ENCODE measurements at places on chromosomes 11 and 22. TPM values are rescaled to one million over a fixed set of nuclear protein-coding genes. Genes with fewer than 3 reads are reported as not detected.
A peak's percentile ranks its signal among the peaks of the same experiment; 100 is the strongest.

- no peak for DNase-seq
Observed at GRCh38 chr11:75113030-75113429, 16.4 kb upstream of the OR2AT4 start.

- no peak for DNase-seq
Observed at GRCh38 chr11:11458485-11458884, 105.4 kb upstream of the CSNK2A3 start.

DNA sequence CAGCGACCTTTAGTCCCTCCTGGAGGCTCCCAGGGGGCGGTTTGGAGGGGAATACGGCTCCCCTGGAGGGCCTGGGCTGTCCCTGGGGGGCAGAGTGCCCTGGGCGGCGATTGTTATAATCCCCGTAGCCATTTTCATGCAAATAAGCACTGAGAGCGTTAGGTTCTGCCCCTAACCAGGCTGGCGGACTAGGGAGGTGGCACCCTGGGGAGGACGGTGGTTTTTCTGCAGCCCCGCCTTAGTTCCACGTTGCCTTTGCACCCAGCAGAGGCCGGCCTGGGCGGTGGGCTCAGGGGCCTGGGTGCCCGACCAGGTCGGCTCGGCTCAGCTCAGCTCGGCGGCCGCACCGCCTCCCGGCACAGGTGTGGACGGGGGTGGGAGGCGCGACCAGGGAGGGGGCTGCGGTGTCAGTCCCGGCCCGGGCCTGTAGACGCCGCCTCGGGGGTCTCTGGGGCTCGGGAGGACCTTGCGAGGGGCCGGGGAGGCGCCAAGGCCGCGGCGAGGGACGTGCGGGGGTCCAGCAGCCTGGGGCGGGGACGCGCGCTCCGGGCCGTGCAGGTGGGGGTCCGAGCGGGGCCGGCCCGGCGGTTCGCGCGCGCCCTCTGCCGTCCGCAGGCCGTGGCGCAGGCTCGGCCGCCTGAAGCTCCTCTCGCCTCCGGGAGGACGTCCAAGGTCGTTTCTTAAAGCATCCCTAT lies 2.3 kb upstream of the DUSP8 start:
- no peak for DNase-seq

BTG4 gene
- total RNA-seq, result 0.24 TPM

- DNase-seq, result no peak
Observed at GRCh38 chr11:2213890-2214526, 42.4 kb upstream of the TH start.

MS4A1 gene
- 2.5 TPM for total RNA-seq

DNA sequence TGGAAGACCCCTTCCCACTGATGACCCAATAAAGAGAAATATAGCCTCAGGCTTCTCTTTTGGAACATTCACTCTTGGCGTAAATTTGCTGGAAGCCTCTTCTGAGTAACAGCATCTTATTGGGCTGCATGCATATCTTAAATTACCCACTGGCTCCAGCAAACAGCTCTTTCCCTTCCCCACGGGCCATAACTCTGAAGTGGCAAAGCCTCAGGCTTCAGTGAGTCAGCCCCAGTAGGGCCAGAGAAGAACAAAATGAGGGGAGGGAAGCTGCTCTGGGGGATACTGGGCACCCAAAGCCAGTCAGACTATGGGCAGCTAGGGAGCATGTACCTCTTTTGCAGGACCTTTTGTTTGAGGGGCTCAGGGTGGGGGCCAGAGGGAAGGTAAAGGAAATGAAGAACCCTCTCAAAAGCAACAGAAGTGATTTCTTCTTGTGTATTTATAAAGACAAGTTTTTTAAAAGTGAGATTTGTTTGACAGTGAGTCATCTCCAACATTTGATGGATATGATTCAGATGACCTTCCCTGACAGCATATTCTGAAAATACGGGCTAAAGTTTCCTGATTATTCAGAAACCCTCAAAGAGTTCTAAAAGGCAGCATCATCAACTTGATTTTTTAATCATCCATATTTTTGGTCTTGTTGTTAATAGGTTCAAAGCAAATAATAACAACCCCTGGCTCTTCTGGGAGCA lies 203.4 kb downstream of the KIF18A start:
- DNase-seq, result no peak

DNA sequence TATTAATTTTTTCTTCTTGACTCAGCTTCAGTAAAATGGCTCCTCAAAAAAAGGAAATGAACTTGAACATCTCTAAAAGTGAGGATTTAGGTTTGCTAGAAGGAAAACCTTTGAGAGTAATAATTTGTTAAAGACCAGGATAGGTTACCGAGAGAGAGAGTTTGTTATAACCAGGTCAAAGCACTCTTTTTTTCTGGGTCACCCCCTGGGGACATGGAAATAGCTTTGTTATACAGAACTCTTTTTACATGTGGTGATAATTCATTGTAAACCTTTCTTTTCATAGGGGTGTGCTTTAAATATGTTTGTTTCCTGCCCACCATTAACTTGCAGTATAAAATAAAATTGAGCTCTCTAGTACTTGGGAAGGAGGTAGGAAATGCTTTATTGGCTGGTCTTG lies 47.7 kb downstream of the DNAJC24 start:
- DNase-seq, result no peak

TOMT gene
- not detected for total RNA-seq

- peak; percentile 95 for DNase-seq
Observed at GRCh38 chr11:6419009-6419631, at the start of gene APBB1. Gene APBB1 (minus strand): TSS chr11:6419094. CDS start chr11:6411347, 7,747 bp downstream.

IL17REL gene
- not detected for total RNA-seq

DNA sequence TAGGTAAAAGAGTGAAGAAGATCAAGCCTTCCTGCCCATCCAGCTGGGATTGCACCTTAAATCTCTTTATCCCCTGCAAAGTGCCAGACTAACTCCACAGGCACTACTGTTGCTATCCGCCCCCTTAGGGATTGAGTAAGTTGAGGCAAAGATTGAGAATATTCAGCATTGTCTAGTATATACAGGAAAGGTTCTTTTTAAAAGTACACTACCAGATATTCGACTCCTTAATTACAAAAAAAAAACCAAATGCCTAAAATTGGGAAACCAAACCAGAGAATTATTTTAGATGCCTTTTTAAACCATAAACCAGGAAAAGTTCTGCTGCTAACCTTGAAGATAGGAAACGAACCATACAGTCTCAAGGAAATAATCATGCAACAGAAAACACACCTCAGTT lies 11.5 kb downstream of the SERPIND1 start:
- no peak for DNase-seq

DNA sequence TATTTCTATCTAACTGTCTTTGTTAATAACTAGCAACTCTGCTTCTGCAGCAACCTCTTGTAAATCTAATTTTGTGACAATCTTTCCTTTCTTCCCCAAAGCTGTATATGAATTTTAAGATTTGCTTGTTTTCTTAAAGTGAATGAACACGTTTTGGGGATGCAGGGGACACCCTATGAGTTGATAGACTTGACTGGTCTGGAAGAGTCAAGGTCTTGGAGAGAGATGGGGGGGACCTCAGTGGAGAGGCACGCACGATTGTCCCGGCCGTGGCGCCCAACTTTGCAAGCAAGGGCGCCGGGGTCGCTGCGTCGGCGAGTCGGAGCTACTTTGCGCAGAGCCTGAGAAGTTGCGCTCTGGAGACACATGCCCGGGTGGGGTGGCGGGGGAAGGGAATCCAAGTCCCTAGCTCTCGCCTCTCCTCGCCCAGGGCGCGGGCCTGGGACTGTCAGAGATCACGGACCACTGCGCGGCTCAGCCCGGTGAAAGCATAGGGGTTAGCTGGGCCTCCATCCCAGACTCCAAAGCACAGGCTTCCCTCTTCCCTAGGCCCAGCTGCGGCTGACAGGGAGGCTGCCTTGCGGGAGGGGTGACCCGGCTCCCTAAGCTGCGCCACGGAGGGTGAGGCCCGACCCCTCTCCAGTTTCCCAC lies 854 bp downstream of the ABCC8 start:
- no peak for DNase-seq

UQCR10 gene
- 50.5 TPM for total RNA-seq

- no peak for DNase-seq
Observed at GRCh38 chr11:10978198-10978597, 120.3 kb upstream of the ZBED5 start.

MUC6 gene
- total RNA-seq, result not detected

MYOD1 gene
- not detected for total RNA-seq

DNA sequence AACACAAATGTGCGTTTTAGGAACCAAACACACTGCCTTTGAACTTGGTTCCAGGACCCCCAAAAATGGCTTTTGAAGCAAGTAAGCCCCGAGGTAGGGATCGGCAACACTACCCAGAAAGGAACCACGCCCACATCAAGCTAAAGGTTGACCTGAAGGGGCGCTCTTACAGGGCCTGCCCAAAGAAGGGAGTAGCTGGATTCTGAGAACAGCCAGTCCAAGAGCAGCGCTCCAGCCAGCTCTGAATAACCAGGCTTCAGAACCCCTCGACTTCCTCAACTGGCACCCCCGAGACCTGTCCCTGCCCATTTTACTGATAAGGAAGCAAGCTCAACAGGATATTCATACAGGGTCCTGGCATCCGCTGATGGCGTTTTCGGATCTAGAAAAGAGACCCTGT lies 18.9 kb upstream of the MOB2 start:
- no peak for DNase-seq

Measured in upper lobe of left lung (tissue), 6 donors.